ENCODE measurements at places on chromosomes 11 and 22. TPM values are rescaled to one million over a fixed set of nuclear protein-coding genes. Genes with fewer than 3 reads are reported as not detected.

DNA sequence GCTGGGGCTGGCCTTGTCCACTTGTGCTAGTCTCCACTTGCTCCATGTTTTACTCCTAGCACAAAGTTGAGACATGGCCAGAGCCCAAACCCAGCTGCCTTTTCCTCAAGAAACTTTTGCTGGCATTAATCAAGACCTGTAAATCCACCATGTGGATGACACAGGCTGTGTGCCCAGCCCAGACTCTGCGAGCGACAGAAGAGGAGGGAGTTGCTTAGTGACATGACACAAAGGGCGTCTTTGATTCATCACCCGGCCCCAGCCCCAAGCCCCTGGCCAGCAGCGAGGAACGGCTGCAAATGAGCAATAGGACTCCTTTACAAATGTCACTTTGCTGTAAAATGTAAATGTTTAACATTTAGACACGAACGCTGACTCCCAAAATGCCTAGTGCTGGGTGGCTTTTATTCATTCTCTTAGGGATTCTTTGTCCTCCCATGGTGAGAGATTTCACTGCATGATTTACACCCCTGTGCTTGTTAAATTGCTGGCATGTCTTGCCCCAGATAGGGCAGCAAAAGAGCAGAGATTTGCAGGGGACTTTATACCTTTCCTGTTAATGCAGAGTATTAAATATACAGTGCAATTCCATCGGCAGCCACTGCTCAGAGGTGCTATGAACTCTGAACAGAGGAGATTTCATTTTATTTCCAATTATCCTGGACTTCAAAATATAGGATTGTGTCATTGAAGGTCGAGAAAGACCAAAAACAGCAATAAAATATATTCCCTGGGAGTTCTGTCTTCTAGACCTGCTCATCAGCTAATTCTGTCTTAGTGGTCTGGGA is 263.6 kb upstream of the NCAM1 start:
- no peak for DNase-seq

Gene MFNG
- total RNA-seq, result 6.6 TPM

Gene CASP5
- not detected for total RNA-seq

Gene MEI1
- 1.1 TPM for total RNA-seq

- no peak for DNase-seq
Measured at GRCh38 chr11:77761491-77761890, 59.0 kb downstream of the RSF1 start.

Gene HYOU1
- total RNA-seq, result 321 TPM

Gene NUP98
- total RNA-seq, result 81.6 TPM

DNA sequence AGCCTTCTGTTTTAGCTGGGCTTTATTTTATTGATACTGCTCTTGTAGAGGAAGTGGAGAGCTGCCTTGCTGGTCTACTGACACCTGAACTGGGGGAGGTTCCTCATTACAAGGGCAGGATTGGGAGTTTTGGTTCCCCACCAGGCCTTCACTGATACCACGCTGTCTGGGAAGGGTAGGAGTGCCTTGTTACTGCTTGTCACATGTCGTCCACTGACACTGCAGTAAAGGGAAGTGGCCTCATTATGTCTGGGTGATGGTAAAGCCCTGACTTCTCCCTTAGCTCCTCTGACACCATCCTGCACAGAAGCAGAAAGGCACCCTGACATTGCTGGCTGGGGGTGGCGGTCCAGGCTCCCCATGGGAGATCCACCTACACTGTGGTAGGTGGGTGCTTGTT is 38.7 kb upstream of the ELF5 start:
- no peak for DNase-seq

Measured in endodermal cell (in vitro differentiated cells).